ENCODE measurements at places on chromosomes 12 and 14.

DNA sequence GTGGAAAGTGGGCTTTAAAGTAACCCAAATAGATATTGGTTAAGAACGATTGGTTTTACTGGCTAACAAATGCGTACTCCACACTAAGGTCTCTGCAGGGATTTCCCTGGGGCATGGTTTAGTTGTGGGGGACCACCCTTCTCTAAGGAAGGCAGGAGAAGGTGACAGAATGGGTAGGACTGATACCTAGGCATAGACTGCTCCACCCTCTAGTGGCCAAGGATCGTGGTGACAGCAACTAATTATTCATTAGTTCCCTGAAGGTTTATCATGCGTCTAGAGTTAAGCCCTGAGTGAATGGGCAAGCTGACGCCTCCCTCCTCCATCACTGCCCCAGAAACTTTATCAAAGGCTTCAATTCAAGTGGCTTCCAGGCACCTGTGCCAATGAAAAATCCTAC is 9.1 kb downstream of the FAM181A start:
- DNase-seq = no peak

- DNase-seq = no peak
Observed at GRCh38 chr14:103232031-103232808, 101.8 kb upstream of the EIF5 start.

DNA sequence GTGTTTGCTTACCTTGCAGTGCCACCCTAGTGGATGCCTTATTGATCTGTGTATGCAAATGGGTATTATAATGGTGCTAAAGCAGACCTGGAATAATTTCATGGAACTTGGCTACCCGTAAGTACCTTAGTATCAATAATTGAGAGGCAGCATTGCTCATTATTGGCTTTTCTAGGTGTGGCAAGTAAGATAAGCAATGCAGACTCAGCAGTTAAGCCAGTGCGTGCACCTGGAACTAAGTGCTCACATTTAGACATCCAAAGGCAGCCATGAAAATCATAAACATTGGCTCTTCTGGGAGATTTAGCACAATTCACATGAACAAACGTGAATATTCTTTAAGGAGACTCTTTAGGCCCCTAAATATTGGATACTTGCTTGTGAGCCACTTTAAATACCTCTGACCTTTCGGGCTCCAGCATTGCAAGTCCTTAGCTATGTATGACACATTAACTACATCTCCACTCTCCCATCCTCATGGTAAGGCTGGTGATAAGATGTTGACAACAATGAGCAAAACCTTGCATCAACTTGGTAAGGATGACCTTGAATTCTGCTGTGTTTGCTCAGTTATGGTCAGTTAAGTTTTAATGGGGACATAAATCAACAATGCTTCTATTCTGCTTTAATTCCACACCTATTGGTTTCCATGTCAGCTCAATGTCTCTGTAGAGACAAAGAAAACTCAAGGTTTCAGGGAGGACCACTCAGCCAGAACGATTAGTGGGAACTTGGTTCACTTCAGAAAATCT is 112.0 kb downstream of the SLC5A8 start:
- DNase-seq = no peak

DNA sequence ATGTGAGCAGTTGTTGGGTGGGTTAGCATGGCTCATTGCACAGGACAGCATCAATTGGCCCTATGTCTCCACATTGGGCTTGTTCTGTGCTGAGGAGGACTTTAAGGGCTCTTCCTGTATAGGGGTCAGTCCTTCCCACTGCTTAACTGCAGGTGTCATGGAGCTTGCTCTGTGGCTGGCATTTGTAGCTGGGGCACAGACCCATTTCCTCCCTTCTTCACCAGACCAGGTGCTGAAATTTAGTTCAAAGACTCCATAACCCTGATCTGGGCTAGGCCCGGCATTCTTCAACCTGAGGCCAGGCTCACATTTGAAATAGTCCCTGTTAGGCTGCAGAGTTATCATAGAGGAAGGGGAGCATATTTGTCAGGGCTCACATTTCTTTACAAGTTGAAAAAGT is 12.8 kb downstream of the CHST11 start:
- DNase-seq = no peak

- peak; percentile 81 for DNase-seq
Observed at GRCh38 chr12:59736786-59737185, 141.0 kb downstream of the SLC16A7 start.

GRCh38 chr14:92954933-92955332 is 32.0 kb downstream of the CHGA start:
- DNase-seq = no peak

DNA sequence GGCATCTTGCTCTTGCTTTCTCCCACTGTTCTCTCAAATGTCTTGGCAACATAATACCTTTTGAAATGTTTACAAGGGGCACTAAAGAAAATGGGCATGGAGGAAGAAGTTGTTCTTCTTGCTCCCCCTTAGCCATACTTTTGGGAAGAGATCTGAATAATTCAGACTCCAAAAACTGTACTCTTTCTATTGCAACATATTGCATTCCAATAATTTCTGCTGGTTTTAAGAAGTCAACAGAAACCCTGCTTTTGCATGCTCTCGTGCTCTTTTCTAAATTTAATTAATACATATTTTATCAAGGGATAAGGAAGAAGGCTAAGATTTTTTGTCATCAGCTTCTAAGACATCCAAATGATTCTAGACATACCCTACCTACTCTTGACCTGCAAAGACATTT is 409.9 kb upstream of the SOX5 start:
- no peak for DNase-seq

- DNase-seq = no peak
Observed at GRCh38 chr12:108318472-108319275, 20.4 kb downstream of the CMKLR1 start.

GRCh38 chr12:85843606-85844310 is 7.5 kb upstream of the RASSF9 start:
- DNase-seq = no peak

DNA sequence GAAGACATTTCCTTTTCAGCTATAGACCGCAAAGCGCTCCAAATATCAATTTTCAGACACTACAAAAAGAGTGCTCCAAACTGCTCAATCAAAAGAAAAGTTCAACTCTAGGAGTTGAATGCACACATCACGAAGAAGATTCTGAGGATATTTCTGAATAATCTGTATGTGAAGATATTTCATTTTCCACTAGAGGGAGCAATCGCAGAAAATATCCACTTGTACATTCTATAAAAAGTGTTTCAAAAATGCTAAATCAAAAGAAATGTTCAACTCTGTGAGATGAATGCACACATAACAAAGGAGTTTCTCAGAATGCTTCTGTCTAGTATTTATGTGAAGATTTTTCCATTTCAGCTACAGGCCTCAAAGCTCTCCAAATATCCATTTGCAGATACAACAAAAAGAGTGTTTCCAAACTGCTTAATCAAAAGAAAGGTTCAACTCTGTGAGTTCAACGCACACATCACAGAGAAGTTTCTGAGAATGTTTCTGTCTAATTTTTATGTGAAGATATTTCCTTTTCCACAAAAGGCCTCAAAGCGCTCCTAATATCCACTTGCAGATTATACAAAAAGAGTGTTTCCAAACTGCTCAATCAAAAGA is 643.8 kb upstream of the ALG10B start:
- no peak for DNase-seq

- DNase-seq = no peak
Observed at GRCh38 chr12:58455136-58455535, 465.2 kb downstream of the LRIG3 start.

DNA sequence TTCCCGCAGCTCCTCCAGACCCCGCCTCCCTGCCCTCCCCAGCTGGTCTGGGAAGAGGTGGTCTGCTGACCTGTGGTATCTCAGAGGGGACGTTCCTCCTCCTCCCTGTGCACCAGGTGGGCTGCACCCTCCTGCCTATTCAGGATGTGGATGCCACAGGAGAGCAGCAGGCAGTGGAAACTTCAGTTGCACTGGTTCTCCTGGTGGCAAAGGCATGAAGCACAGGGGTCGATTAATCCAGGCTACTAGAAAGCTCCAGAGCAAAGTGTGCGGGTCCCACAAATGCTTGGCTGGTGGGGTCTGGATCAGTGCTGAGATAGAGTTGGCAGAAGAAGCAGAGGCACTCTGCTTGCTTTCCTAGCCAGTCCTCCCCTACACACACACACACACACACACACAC is 197.0 kb downstream of the SLC41A2 start:
- DNase-seq = no peak

DNA sequence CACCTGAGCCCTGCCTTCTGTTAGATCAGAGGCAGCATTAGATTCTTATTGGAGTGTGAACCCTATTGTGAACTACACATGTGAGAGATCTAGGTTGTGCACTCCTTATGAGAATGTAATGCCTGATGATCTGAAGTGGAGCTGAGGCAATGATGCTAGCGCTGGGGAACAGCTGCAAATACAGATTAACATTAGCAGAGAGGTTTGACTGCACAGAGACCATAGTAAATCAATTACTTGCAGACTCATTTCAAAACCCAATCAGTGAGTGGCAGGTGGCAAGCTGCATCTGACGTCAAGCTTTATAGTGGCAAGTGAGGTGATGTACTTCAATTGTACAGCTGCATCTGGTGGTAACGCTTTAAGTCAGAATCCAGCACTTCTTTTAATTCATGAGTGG is 141.6 kb downstream of the GPHN start:
- DNase-seq = no peak

GRCh38 chr12:80622271-80622670 is 85.2 kb upstream of the MYF6 start:
- no peak for DNase-seq

DNA sequence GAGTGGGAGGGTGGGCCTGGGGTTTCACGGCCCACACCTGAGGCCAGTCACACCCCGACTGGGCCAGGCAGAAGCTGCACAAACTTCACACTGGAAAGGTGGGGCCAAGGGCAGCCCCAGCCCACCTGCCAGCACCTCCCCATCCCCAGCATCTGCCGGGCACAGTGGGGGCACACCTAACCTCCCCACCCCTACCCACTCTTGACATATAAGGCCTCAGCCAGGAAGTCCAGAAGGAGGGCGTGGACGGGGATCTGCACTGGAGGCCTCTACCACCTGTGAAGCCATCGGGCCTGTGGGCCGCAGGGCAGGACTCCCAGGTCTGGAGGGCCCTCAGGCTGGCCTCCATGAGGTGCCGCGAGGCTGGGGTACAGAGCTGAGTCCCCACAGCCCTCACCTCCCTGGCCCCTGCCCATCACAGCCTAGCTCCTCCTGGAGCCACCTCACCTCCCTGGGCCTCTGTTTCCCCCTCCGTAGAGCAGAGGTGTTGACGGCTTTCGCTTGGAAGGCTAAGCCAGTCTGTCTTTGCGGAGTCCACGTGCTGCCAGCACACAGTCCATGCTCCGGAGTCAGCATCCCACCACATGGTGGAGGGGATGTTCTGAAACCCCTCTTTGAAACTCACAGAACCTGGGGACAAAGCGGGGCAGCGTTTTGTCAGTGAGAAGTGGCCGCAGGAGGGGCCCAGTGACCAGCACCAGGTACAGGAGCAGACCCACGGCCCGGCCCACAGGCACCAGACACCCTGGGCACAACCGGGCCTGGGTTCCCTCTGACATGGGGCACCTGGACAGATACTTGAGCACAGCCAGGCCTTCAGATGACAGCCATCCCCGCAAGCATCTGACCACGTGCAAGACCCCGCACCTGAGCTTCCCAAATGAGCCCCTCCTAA is 38.2 kb upstream of the INF2 start:
- DNase-seq = no peak

DNA sequence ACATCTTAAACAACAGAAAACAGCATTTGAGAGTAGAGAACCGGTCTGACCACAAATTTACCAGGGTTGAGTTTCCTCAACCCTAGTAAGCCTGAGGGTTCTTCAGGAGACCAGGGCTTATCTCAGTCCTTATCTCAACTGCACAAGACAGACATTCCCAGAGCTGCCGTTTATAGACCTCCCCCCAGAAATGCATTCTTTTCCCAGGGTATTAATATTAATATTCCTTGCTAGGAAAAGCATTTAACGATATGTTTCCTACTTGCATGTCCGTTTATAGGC is 12.3 kb downstream of the TMEM117 start:
- no peak for DNase-seq

DNA sequence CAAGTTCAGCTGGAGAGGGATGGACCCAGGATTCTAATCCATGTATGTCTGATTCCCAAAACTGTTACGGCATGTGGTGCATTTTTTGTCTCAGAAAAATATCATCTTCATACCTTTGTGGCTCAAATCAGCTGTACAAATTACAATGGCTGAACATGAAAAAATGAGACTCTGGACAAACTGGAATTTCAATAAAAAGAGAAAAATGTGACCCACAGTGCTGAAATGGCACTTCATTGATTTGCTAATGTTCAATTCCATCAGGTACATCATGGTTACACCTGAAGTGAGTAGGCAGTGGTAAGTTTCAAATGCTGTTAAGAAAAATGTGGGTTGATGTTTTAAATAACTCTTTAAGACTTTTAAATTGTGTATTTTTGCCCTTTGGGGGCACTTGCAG is 165.6 kb upstream of the CAND1 start:
- no peak for DNase-seq

DNA sequence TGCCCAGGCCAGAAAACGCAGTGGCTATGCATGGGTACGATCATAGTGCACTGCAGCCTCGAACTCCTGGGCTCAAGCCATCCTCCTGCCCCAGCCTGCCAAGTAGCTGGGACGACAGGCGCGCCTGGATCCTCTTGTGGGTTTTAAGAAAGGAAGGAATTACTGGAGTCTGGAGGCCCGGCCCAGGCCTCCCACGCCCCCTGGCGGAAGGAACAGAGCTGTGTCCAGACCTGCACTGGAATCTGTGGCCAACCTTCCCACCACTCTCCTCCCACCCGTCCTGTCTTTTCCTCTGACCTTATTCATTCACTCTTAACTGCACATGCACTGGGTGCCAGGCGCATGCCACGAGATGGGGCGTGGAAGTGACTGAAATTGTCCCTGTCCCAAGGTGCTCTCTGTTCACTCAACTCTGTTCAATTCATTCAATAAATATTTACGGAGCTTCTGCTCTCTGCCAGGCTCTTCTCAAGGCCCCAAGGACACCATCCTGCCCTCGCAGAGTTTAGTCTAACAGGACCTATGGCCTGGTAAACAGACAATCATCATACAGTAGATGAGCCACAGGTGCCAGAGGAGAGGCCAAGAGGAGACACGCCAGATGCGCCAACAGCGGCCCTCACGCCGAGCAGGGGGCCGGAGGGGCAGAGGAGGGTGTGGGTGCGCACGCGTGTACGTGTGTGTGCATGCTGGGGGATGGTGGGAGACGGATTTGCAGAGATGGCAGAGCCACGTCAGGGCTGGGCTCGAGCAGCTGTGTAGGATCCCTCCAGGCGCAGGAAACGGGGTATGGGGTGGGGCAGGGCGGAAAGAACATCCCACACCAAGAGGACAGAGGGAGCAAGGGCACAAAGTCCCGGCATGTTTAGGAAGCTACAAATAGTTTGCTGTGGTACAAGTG is 13.7 kb upstream of the TMEM106C start:
- peak; percentile 57 for DNase-seq

DNA sequence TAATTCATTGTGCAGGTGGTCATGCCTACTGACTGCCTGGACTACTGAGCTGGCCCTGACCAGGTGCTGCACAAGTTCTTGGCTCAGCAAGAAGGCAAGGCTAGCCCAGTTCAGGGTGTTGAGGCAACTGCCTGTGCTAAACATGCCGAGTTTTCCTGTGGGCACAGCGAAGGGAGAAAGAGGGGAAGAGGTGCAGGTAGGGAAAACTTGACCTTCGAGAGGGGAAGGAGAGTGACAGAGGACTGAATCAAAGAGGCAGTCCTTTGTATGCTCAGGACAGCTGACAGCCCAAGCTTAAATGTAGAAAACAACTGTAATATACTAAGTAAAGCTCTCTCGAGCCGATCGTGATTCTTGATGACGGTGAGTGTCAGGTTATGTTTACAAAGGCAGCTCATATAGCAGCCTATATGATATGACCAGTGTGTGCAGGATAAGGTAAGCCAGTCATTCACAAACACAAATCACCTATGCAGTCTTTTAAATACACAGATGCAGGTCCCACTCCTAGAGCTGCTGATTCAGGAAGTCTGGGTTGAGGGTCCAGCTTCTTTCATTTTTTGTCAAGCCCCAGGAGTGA is 2.6 kb downstream of the IRAK3 start:
- DNase-seq = no peak

All from AG09319 (cell line).